ENCODE measurements at places on chromosomes 13 and 19.

- DNase-seq, result no peak
These were observed 14.6 kb downstream of the PROSER1 start for GRCh38 chr13:39023316-39023715.

- DNase-seq, result no peak
These were observed 50.0 kb downstream of the GAS6 start for GRCh38 chr13:113813749-113814434.

GRCh38 chr19:5430237-5430636 is 25.0 kb upstream of the ZNRF4 start:
- no peak for DNase-seq

DNA sequence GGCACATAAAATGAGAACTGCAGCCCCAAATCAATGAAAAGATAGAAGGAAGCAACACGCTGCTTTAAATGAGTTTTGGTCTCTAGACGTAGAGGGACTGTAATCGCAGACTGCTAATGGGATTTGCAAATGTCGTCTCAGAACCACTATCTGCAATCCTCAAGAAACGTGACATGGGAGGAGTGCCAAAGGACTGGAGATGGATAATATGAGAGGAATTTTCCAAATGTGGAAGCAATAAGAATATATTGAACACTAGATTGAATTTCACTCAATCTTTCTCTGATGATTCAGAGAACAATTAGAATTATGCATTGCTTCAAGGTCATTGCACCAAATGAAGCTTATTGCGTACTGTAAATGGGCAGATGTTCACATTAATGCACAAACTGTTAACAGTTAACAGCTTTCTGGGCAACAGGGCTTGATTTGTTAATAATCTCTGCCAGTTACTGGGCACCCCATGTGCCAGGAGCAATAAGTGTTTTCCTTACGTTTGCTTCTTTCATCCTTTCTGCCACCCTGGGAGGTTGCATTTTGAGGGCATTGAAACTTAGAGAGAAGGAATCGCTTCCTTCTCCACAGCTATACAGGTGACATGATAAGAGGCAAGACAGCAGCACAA is 62.8 kb upstream of the WASF3 start:
- DNase-seq, result no peak

- no peak for DNase-seq
These were observed 97.7 kb upstream of the IPO5 start for GRCh38 chr13:97855570-97856303.

GRCh38 chr19:34580055-34580336 is 97.0 kb downstream of the SCGB2B2 start:
- no peak for DNase-seq

- no peak for DNase-seq
These were observed 356.9 kb downstream of the DIAPH3 start for GRCh38 chr13:59806801-59807200.

GRCh38 chr13:96159725-96160124 is 69.8 kb downstream of the HS6ST3 start:
- no peak for DNase-seq

- no peak for DNase-seq
These were observed 18.9 kb upstream of the ONECUT3 start for GRCh38 chr19:1734321-1734966.

GRCh38 chr13:94674609-94675348 is 37.6 kb downstream of the SOX21 start:
- no peak for DNase-seq

DNA sequence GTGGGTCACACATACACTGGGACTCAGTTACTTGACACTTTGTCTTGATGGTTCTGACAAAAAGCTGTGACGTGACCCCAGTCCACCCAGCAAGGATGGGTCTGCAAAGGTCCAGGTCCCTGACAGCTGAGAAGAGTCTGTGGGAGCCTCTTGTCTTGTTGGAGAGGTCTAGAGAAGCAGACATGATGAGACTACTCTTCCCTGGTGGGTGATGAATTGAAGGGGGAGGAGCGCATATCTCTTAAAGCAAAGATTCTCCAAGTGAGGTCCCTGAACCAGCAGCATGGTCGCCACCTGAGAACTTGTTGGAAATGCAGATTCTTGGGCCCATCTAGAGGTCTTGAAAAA is 78.5 kb upstream of the MEDAG start:
- no peak for DNase-seq

- no peak for DNase-seq
These were observed 28.9 kb upstream of the CYSLTR2 start for GRCh38 chr13:48624858-48625257.

- DNase-seq, result no peak
These were observed 23.7 kb upstream of the SHISA2 start for GRCh38 chr13:26075498-26075897.

DNA sequence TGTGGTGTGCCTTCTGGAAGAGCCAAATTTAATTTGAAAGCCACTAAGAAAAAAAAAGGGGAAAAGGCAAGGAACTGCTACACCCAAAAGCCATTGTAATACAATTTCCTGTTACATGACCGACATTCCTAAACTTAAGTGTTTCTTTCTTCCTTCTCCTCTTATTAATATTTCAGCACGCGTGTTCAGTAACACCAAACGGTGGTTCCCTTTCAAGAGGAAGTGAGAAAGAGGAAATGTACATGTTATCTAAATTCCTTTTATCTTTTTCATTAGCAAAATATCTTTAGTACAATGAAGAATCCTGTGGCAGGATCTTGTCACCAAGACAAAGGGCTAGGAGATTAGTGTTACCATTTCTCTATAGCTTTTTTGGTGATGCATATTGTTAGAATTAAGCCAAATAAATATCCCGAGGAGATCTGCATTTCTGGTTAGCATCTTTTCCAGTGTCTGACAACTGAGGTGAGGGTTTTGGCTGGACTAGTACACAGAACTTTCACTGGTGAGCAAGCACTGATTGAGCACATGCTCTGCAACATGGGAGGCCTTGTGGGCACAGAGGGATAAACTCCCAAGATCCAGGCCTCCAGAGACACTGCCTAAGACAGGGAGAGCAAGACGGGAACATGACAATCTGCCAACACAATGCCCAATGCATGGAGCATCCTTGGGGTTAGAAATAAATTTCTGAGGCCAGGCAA is 22.1 kb downstream of the LATS2 start:
- DNase-seq, result no peak

- no peak for DNase-seq
These were observed 11.1 kb downstream of the PALM start for GRCh38 chr19:719636-720344.

GRCh38 chr19:57068311-57068710 is 51.5 kb upstream of the USP29 start:
- no peak for DNase-seq

Data from stimulated activated CD8-positive, alpha-beta memory T cell treated with anti-CD3 and anti-CD28 coated beads, Interleukin-4, amount 100 ng/mL, for 4 hours (primary cell).